Sciatic nerve (tissue), 2 donors: ENCODE measurements at places on chromosomes 12 and 14.
A peak's percentile ranks its signal among the peaks of the same experiment; 100 is the strongest.

DNA sequence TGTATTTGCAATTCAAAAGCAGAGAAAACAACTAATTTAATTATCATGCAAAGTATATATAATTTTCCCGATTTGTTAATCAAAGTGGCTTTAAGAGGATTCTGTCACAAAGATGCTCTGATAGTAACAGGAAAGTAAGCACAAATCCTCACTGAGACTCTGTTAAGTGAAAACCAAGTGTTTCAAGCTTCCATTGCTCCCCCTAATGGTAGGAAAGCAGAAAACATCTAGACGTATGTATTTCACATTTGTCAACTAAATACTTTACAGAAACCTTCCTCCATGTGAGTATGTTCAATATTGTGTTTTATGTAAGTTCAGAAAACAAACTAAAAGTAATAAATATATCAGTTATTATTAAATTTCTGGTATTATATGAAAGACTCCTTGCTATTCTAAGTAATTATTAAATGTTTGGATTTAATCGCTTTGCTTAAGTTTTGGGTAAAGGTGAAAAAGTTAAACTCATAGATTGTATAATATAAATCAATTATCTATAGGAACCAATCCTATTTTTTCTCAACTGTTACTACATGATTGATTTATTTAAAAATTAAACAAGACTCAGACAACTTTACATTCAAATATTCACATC is 1.5 kb upstream of the NTS start:
- DNase-seq = no peak

- no peak for DNase-seq
Measured at GRCh38 chr14:86774916-86775315, 1218.1 kb downstream of the GALC start.

GRCh38 chr12:99110868-99111267 is 465.8 kb downstream of the APAF1 start:
- DNase-seq = no peak

DNA sequence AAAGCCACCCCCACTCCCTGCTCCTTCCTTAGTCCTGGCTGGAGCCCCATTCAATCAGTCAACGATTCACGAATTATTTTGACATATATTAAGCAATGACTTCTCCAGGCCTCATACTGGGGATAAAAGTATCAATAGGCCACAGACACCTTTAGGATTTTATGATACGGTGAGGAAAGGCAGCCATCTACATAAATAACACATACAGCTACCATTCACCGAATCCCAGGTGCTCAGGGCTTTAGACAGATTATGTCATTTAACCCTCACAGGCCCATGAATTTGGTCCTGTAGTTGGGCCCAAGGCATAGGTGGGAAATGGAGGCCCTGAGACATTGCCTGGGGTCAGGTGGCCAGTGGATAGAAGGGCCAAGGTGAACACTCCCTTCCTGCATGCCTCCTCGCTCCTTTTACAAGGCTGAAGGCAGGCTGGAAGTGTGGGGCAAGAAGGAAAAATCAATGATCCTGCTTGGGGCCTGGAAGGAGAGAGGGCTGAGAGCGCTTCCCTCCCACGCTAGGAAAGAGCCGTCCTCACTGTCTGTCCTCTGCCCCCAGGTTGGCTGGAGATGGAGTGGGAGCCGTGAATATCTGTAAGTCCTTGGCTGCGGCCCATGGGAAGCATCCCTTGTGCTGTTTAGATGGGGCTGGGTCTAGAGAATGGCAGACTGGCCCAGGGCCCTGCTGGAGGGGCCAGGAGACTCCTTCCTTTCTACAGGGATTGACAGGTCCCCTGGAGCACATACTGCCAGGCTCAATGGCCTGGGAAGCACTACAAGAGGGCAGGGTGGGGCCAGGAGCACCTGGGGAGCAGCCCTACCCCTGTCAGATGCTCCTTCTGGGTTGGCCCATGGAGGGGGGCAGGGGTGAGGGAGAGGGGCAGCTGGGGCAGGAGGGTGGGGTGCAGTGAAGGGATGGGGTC is 14.8 kb downstream of the KRT7 start:
- no peak for DNase-seq

GRCh38 chr14:101087614-101088394 is 184.3 kb upstream of the RTL1 start:
- DNase-seq = peak; percentile 53

DNA sequence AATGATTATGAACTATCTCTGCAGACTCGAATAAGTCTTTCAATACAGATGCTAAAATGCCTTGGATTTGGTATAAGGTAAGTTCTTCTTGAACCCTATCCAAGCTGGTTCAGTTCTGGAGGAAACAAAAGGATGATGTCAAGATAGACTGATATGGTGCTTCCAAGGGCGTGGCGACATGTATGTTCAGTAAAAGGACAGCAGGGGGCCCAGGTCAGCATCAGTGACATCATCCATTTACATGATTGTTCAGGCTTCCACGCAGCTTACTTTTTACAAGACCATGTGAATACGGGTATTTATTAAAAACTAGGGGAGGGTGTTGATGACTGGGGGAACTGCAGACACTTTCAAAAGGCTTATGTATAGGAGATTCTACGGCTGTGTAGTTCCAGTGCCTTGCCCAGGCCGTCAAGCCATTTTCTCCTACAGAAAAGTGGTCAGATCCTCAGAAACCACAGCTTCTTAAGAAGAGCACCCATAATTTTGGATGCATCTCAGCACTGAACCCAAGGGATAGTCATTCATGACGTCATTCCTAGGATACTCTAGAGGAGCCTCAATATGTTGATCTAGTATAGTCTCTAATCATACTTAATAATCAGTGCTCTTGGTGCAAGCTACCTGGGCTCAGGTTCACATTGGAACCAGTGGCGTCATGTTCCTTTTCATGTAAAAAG is 527.7 kb downstream of the FUT8 start:
- DNase-seq = no peak

GRCh38 chr12:58455136-58455535 is 465.2 kb downstream of the LRIG3 start:
- no peak for DNase-seq

- no peak for DNase-seq
Measured at GRCh38 chr14:102481371-102481770, 28.2 kb downstream of the ANKRD9 start.

DNA sequence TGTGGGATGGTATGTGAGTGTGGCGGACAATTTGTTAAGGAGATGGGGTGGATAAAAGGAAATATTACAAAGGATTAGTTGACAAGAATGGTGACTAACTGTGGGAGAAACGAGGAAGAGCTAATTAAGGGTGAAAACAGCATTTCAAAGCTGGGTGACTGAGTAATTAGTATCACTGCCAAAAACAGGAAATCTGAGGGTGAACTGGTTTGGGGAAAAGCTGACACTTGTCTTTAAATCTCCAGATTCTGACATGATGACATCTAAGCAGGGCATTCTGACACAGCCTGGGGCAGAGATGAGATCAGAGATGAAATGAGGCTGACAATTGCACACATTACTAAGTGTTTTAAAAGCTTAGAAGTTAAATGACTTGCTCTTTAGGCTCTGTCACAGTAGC is 42.4 kb upstream of the CCDC175 start:
- no peak for DNase-seq

- no peak for DNase-seq
Measured at GRCh38 chr12:129169928-129170327, 316.6 kb downstream of the GLT1D1 start.

- no peak for DNase-seq
Measured at GRCh38 chr12:65195387-65196055, 26.1 kb downstream of the LEMD3 start.

- DNase-seq = no peak
Measured at GRCh38 chr12:96239711-96240635, 45.8 kb downstream of the ELK3 start.

GRCh38 chr12:106598003-106598402 is 15.2 kb downstream of the RFX4 start:
- no peak for DNase-seq

DNA sequence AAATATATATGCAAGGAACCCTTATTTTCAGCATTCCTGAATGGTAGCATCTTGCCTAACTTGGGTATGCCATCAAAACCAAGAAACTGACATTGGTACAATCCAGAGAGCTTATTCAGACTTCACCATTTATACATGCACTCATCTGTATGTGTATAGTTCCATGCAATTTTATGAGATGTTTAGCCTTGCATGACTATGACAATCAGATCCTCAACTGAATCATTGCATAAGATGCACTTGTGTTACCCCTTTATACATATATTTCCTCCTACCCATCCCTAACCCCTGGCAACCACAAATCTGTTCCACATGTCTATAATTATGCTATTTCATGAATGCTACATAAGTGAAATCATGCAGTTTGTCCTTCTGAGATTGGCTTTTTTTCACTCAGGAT is 37.0 kb upstream of the PPFIBP1 start:
- DNase-seq = no peak
